Natural killer cell treated with Interleukin-12 subunit alpha and Interleukin-12 subunit beta and Interleukin-15 and Interleukin-18, amount 100 ng/mL, for 72 hours (primary cell): ENCODE measurements at places on chromosomes 5 and 9. TPM values are rescaled to one million over a fixed set of nuclear protein-coding genes. Genes with fewer than 3 reads are reported as not detected.

DNA sequence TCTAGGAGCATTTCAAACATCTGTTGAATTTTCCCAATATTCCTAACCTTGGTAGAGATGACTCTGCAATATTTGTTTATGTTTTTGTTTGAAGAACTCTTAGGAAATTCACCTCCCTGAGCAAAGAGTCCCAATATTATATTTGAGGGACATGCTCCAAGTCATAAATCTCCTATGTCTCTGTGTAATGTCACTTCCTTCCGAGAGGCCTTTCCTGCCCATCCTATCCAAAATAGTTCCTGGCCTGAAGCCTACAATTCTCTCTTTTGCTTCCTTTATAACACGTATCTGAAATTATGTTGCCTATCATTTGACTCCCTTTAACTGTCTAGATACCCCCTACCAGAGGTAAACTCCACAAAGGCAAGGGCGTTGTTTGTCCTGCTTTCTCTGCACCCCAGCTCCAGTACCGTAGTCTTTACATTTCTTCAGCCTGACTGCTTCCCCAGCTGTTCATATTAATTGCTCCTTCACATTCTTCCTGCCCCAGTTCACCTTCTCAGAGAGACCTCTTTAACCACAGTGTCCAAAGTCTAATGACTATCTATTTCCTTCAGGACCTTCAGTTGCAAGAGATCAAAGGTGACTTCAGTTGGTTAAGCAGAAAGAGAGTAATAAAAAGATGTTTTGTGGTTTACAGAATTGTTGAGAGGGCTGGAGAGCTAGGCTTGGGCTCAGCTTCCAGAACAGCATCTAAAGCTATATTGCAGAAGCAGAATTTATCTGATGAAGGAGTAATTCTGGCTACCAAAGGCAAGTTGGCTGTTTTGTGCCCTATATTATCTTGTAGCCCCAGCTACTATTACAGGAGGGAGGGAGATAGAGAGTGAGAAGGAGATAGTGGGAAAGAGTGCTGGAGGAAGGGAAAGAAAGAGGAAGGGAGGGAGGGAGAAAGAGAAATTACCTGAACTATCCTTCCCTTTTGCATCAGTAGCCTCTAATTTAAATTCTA, 109.3 kb upstream of the TMEM161B start:
- H3K4me1 ChIP-seq, result no peaks in the 10 kb centered on the region
- DNase-seq, result no peak
- H3K27me3 ChIP-seq, result peaks cover 3% of the 10 kb centered on the region

- peaks cover 9% of the 10 kb centered on the region for H3K36me3 ChIP-seq
- no peak overlapping the region for H3K27ac ChIP-seq
- H3K4me1 ChIP-seq, result no peaks in the 10 kb centered on the region
- DNase-seq, result no peak
Measured at GRCh38 chr5:71892641-71893365, 173.7 kb downstream of the CARTPT start.

DNA sequence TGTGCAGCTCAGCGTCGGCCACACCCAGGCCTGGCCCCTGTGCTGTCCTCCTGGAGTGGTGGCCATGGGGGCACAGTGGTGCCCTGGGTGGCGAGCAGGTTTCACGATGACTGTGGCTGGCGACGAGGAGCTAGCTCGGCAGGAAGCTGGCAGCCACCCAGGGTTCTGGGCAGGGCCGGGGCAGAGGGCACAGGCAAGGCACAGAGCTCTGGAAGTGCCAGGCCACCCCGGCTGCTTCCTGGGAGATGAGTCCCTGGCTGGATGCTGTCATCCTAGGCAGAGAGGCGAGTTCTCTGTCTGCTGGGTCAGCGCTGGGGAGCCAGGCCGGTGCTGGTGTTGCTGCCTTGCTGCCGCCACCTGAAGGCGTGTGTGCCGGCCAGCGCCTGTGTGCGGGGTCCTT, 51.7 kb downstream of the RXRA start:
- no peak overlapping the region for H3K4me3 ChIP-seq
- no peaks in the 10 kb centered on the region for H3K36me3 ChIP-seq
- no peaks in the 10 kb centered on the region for H3K27me3 ChIP-seq
- DNase-seq, result no peak

DEPDC1B gene
- total RNA-seq, result 30.0 TPM

OR1N2 gene
- total RNA-seq, result not detected

FOXD4 gene
- total RNA-seq, result 0.22 TPM

PRPF4 gene
- 47.8 TPM for total RNA-seq

ANKRD34B gene
- not detected for total RNA-seq

LHX2 gene
- not detected for total RNA-seq

DNA sequence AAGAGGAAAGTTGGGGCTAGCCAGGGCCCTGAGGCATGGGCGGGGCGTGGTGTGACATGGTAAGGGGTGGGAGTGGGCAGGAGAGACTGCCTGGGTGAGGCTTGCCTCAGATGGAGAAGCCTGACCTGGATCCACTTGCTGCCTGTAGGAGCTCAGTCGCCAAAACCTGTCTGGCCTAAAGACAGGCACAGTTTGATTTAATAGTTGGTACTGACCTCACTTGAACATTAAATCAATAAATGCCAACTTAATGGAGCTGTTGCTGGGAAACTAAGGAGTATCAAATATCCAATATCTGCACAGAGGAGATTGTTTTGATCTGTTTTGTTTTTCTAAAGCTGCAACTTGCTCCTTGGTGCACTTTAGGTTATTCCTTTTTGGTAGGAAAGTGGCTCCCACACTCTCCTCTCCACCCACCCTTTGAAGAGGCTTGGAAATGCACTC, 86.4 kb downstream of the RCL1 start:
- H3K27me3 ChIP-seq, result no peaks in the 10 kb centered on the region
- no peak overlapping the region for H3K4me3 ChIP-seq
- no peak overlapping the region for H3K27ac ChIP-seq
